ENCODE measurements at places on chromosomes 13 and 19. TPM values are rescaled to one million over a fixed set of nuclear protein-coding genes. Genes with fewer than 3 reads are reported as not detected.

DNA sequence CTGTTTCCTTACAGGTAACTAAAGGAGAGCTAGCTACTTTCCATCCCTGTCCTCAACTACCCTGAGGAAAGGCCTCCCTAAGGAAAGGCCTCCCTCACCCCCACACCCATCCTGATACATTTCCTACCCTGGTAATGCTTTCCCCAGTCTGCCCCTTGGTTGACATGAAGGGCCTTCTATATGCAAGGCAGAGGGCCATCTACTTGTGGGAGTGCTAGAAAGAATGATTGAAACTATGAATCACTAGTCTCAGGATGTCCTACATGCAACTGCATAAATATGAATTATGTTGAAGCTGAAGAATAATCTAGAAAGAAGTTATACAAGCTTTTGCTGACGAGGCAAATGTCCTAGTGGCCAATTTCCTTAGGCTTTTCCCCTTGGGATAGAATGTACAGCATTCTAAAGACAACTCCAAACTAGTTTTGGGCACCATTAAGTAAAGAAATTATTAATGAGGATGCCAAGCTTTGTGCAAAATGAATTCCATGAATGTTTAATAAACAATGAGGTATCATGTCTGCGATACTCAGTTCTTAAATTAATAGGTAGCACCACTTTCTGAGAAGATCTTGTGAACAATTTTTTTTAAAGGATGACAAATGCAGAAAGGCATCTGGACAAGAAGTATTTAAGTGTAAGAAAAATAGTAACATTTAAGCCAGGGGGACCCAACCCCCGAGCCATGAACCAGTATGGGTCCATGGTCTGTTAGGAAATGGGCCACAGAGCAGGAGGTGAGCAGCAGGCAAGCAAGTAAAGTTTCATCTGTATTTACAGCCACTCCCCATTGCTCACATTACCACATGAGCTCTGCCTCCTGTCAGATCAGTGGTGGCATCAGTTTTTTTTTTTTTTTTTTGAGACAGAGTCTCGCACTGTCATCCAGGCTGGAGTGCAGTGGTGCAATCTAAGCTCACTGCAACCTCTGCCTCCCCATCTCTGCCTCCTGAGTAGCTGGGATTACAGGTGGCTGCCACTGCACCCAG lies 223.0 kb downstream of the LHFPL6 start:
- DNase-seq: no peak

DNA sequence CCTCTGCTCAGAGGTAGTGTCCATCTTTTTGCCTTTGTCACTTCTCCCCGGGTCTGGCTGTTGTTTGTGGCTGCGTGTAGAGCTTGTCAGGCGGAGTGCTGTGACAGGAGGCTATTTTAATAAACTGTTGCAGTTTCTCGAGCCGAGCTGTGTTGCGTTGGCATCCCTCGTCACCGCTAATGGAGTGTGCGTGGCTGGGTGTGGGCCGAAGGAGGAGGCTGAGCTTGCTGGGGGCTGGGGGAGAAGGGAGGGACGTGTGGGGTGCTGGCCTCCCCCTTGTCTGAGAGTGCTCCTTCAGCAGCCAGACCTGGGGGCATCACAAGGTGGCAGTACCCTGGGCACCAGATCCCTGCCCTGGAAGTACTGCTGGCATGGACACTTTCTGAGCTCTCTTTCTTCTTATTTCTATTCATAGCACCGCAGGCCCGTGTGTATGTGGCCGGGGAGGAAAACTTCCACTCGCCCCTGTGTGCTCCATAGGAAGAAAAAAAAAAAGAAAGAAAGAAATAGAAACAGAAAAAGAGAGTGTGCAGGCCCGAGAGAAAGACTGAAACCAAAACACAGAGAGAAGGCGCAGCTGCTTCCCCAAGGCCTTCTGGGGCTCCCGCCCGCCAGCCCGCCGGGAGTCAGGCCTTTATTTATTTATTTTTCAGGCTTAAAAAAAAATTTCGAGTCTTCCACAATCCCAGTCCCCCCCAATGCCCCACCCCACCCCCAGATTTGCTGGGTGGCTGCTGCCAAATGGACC lies 27.0 kb downstream of the NFIX start:
- DNase-seq: peak; percentile 63

GRCh38 chr13:21076253-21076652 lies 14.9 kb upstream of the LATS2 start:
- DNase-seq: no peak

The LCP1 gene
- total RNA-seq: 7.9 TPM

The FGF9 gene
- total RNA-seq: 0.60 TPM

The CBY2 gene
- not detected for total RNA-seq

All from Daoy (cell line).